ENCODE measurements at places on chromosomes 4 and X.

GRCh38 chr4:143559757-143560147, 46.2 kb downstream of the SMARCA5 start:
- peak; percentile 17 for DNase-seq

GRCh38 chr4:105451346-105451745, 22.5 kb downstream of the PPA2 start:
- no peak for DNase-seq

- DNase-seq = no peak
Observed at GRCh38 chr4:111806331-111806730, 338.9 kb upstream of the FAM241A start.

DNA sequence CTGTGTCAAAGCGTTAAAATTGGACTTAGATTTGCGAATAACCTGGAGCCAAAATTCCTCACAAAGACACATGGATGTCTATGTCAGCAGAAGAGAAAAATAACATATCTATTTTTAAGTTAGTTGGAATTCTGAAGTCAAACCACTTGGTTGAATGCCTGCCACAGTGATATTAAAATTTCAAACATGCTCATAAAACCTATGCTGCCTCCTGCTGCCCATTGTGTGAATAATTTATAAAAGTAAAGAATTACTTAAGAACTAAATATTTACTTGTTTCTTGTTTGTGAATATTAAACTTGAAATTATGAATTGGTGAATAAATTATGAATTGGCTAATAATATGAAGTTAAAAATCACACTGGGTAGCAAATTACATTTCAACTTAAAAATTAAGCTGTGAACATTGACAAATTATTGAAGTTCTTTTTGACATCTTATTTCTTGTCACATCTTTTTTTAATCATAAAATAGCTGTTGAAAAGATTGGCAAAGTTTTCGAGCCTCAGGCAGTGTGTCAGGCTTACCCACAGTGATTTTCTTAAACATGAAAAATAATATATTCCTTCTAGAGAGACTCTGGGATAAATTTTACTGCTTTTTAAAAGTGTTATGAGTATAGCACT, 35.4 kb downstream of the FABP2 start:
- DNase-seq = no peak

- DNase-seq = no peak
Observed at GRCh38 chrX:132756439-132756838, 202.0 kb downstream of the HS6ST2 start.

- no peak for DNase-seq
Observed at GRCh38 chrX:10172877-10173276, 16.1 kb downstream of the CLCN4 start.

DNA sequence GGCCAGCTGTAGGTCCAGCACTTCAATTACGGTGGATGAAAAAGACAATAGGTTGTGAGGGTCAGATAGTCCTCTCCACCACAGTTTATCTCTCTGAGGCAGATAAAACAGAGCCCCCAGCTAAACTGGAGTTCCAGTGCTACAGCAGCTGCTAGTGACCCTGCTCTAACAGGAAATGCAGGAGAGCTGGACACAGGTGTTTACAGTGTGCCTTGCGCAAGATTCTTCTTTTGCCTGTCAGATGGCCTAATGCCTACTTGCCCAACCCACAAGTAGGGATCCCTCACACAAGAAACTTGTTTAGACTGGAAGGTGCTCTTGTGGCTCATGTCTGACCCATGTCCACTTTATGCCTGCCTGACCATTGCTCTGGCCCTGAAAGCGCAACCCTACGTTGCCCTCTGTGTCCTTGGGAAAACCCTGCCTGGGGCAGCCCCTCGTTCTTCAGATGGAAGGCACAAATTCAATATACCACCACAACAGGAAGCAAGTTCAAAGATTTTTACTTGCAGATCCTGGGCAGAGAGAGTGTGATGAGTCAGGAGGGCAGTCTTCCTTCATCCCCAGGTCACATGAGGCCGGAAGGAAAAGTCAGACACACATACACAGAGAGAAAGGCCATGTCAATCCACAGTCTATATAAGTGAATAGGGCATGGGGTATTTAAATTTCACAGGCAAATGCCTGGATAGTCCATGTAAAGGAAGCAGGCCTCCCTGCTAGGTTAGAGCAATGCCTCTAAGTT, 105.1 kb upstream of the ADGRL3 start:
- DNase-seq = no peak

DNA sequence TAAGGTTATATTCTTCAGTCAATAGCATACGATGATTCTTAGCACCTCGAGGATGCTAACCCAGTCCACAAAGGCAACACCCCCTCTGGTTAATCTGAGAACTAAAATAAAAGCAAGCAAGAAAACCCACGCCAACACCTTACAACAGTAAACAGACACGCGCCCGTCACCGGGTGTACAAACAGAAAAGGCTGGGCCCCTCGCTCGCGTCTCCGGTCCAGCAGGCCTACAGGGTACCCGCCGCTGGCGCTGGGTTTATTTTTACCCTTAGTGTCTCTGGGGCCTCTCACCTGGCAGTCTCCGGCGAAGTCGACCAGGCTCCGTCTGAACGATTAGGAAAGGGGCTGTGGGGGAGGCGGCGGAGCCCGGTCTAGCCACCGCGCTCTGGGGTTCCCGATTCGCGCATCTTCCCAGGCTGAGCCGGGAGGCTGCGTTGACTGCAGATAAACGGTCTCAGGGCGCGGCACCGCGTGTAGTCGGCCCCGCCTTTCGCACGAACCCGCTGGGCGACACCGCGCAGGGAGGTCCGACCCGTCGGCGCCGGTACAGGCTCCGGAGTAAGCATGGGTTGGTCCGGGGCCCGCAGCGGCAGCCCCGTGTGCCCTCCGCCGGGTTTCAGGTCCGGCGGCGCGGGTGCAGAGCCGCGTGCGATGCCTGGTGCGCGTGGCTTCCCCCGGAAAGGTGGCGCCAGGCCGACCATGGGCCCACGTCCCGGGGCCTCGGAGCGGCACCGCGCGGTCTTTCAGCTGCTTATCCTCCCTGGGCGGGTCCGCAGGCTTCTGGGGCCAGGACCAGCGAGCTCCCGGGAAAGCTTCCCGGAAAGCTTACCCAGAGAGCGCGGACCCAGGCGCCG, 441 bp downstream of the SLC9B2 start:
- DNase-seq = peak; percentile 37

DNA sequence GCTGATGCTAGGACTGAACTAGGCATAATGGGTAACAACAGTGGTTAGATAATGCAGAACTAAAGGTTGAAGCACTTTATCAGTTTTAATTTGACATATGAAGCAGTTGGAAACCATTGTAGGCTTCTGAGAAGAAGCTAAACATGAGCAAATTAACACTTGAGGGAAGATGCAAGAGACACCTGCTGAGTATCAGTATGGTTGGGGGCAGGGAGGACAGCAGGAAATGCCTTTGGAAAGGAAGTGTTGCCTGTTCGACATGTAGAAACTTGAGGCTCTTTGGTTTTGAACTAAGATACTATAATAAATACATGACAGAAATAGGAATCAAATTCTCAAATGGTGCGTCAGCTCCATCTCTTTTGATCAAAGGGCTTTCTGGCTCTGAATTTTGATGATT, 115.6 kb downstream of the FHIP1A start:
- no peak for DNase-seq

GRCh38 chr4:182765987-182766856, 151.0 kb downstream of the DCTD start:
- DNase-seq = no peak

DNA sequence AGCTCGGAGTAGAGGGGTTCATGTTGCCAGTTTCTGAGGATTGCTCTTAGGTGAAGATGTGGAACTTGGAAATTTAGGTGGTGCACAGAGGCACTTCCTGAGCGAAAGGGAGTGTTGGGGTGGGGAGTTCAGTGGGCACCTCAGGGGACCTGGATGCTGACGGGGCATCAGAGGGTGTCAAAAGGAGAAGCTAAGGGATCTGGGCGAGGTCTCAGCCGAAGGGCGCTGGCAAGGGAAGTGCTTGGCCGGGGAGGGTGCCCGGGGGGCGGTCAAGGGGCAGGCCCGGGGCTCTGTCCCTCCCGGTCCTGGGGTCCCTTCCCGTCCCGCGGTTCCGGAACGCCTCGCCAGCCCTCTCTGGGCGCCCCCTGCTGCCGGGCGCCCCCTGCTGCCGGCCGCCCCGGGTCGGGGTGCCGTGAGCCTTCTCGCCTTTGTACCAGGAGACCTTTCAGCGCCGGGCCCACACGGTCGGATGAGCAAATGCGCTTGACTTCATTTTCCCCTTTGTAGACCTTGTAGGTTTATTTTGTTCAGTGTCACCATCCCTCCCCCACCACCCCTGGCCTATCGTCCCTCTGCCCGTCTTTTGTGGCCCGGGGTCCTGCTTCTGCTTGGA, 3.0 kb upstream of the PHOX2B start:
- DNase-seq = no peak

- DNase-seq = no peak
Observed at GRCh38 chr4:27764526-27764837, 903.8 kb downstream of the STIM2 start.

- no peak for DNase-seq
Observed at GRCh38 chrX:29935455-29935854, 279.9 kb upstream of the MAGEB2 start.

- no peak for DNase-seq
Observed at GRCh38 chr4:154120006-154120676, 331.3 kb upstream of the SFRP2 start.

DNA sequence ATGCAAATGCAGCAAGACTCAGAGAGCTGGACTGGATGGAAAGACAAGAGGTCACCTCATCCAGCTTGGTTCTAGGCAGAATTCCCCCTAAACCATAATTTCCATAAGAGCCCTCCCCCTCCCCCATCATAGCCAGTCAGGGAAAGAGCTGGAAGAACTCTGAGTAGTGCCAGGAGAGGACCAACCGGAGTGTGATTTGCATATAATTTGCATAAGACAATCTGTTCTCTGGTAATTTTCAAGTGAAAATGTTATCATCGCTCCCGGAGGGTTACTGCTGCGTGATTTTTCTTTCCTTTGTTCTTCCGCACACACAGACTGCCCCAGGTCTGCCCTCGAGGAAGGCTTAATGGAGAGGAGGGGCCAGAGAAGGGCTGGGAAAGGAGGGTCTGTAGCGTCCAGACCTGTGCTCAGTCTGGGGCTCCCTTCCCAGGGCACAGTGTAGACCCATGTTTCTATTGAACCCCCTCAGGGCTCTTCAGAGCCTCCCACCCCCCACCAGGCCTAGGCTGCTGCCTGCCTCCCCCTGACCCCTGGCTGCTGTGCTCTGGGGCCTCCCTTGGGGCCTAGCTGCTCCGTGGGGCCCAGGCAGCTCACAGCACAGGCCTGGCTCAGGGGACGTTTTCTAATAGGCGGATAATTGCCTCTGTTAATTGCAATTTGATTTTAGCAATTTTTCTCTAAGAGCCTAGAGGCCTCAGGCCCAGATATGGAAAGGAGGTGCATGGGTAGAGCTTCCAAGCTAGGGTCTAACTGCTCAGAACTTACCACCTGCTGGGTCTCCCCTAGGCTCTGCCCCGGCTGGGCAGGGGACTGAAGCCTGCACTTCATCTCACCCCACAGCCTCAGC, 90.4 kb upstream of the PJA1 start:
- no peak for DNase-seq

DNA sequence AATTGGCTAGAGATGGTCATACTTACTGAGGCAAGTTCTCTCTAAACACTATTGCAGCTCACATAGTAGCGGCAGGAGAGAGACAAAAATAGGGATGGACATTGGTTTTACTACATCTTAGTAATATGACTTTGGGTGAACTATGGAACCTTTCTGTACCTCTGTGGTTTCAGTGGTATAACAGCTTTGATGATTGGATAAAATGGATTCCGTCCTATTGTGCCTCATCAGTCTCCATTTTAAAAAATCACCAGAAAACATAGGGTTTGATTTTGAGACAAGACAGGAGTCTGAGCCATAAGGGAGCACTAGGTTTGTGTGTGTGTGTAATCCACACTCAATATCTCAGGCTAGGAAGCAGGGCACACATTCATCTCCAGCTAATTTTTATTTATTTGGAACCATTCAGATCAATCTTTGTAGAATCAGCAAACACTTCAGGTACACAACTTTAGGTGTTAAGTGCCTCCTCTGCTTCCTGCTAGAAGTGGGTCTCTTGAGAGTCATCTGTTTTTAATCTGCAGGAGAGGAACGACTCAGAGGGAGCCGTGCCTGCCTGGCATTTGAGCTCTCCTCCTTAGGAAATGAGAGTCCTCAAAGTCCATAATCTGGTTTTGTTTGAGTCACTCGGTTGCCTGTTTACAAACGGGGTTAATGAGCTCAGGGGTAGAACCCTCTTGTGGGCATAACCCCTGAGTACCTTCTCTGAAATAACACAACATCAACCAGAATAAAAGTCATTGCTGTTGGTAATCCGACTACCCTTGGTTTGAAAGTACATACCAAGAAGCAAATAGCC, 238.5 kb upstream of the BOD1L1 start:
- no peak for DNase-seq

- DNase-seq = no peak
Observed at GRCh38 chr4:74840936-74841509, 46.7 kb upstream of the BTC start.

GRCh38 chr4:158819942-158820786, 51.3 kb downstream of the FNIP2 start:
- DNase-seq = no peak

GRCh38 chr4:147772459-147772969, 40.6 kb downstream of the ARHGAP10 start:
- DNase-seq = no peak

DNA sequence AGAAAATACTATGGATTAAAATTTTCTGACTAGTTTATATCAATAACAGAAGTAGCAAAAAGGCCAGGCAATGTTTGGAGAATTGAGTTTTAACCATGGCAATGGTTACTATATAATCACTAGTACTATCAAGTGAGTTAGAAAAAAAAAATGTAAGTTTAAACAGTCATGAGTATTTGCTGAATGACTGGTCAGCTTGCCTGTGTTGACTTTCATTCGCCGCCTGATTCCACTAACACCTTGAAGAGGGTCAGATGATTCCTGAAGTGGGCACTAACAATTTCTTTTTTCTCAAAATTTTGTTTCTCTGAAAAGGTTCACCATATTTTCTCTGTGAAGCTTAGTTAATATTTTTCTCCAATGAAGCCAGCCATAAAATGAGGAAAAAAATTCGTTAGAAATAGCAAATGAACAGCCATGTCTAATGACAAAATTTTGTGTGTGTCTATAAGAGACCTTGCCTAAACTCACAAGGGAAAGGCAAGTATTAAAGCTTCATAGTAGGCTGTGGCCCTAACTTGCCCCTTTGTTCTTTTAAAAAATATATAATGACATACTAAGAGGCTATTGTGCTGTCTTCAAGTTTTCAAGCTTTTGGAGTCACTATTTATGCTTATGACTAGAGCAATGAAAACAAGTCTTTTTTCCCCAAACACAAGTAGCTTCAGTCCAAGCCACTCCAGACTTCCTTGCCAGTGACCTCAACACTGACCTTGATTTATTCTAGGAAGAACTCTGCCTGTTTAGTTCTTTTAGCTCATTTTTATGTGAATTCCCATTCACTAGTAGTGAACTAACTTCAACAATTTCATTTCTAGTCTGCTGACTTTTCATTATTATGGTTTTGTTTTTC, 18.4 kb upstream of the FHDC1 start:
- no peak for DNase-seq

Data from naive thymus-derived CD8-positive, alpha-beta T cell (primary cell).